HFFc6 (cell line): ENCODE measurements at places on chromosomes 1 and 21. TPM values are rescaled to one million over a fixed set of nuclear protein-coding genes. Genes with fewer than 3 reads are reported as not detected.

Gene TMEM201
- total RNA-seq, result 10.4 to 15.4 TPM (median 12.0 TPM) in 3 replicates

- DNase-seq, result peak; percentile 78
Measured at GRCh38 chr1:68120136-68120791, 69.8 kb upstream of the DIRAS3 start.

DNA sequence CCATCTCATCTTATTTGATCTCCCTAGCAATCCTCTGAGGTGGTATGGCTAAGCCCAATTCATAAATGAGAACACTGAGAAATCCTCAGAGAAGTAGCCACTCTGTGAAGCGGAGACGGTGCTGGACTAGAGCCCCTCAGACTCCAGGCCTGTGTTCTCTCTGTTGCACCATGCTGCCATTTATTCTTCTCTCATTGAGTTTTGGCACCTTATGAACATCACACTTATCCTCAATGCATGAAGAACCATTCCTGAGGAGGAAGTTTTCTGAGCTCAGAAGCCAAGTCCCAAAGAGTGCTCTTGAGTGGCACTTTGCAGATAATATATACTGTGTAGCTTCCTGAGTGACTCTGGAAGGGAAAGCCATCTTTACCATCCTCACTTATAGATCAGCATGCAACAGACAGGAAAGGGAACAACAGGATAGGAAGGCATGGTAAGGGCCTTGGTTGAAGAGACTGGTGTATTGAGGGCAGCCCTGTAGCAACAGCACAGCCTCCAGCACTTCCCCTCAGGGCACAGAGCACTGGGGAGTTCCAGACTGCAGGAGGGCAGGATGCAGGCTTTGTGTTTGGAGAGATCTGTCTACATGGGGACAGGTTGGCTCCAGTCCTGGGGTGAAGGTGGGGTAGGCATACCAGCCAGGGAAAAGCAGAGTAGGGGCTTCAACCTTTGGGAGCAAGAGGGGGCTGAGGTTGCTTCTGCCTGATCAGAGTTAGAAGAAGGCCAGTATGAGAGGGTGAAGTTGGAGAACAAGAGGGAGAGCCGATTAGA is 1.6 kb upstream of the CRNN start:
- DNase-seq, result no peak

DNA sequence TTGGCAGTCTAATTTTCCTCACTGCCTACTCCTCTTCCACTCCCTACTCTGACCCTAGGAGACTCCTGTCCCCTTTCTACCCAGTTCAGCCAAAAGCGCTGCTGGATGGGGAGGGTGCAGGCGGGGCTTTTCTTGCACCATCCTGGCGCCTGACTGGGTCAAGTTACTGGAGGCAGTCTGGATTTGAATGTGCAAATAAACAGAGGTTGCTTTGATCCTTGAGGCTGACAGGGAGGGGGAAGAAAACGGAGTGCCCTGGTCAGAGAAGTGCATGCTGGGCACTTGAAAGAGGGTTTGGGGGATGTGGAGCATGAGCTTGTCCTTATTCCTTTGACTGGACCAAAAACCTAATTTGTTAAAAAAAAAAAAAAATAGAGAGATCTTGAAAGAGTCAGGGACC is 76.8 kb upstream of the SOX13 start:
- no peak for DNase-seq
